ENCODE measurements at places on chromosomes 5 and 9.

DNA sequence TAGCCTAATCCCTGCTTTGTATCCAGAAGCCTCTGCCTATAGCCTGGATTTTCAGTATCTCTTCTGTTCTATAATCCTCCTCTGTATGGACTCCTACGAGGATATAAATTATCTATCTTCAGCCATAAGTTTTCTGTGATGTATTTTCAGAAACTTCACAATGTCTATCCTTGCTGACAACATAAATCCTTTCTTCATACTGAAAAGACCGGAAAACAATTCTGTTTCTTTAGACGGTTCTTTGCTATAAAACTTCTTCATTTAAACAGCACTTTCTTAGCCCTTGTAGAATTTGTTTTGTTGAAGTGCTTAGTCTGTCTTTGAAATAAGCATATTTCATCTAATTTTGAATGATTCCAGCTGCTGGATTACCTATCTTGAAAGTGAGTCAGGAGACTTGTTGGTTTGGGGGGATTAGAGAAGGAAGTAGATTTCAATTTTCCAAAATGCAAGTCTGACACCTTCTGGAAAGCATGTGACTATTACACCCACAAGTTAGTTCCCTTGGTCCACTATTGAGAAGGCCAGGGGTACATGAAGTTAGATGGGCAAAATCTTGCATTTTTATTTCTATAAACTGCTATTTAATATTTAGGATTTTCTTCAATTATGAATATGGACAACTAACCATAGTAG lies 96.3 kb upstream of the RANBP3L start:
- no peak for DNase-seq

GRCh38 chr5:98535901-98536300 lies 237.6 kb upstream of the RGMB start:
- no peak for DNase-seq

DNA sequence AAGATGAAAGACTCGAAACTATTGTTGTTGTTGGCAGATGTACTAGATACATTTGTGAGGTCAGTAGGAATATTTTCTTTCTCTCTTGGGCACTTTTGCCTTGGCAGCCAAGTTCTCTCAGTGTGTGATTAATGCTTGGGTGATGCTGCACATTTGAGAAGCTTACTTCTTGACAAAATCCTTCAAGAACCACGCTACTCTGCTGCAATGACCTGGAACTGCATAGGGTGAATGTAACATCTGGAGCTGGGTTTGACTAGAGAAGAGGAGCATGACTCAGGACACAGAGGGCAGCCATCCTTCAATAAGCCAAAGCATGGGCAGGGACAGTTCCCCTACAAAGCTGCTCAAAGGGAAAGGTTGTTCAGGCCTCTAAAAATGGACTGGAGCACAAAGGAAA lies 75.5 kb upstream of the PUM3 start:
- DNase-seq, result no peak

- no peak for DNase-seq
These were observed 20.0 kb downstream of the PITX1 start for GRCh38 chr5:135013947-135014570.

- no peak for DNase-seq
These were observed 3.5 kb downstream of the PHF2 start for GRCh38 chr9:93579711-93580516.

DNA sequence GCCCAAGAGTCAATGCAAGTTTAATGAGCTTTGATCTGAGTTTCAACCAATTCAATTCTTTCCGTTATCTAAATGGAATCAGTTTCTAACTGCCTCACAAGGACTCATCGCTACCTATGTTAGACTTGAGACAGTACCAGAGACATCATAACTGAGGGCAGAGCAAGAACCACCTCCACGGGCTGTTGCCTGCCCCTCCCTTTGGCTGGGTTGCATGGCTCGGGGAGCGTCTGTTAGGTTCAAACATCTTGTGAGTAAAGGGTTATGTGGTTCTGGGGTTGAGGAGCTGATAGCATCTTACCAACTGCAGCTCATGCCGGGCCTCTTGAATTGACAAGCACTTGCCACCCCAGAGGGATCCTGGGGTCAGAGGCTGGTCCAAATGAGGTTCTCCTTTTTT lies 457.9 kb downstream of the ENC1 start:
- DNase-seq, result no peak

DNA sequence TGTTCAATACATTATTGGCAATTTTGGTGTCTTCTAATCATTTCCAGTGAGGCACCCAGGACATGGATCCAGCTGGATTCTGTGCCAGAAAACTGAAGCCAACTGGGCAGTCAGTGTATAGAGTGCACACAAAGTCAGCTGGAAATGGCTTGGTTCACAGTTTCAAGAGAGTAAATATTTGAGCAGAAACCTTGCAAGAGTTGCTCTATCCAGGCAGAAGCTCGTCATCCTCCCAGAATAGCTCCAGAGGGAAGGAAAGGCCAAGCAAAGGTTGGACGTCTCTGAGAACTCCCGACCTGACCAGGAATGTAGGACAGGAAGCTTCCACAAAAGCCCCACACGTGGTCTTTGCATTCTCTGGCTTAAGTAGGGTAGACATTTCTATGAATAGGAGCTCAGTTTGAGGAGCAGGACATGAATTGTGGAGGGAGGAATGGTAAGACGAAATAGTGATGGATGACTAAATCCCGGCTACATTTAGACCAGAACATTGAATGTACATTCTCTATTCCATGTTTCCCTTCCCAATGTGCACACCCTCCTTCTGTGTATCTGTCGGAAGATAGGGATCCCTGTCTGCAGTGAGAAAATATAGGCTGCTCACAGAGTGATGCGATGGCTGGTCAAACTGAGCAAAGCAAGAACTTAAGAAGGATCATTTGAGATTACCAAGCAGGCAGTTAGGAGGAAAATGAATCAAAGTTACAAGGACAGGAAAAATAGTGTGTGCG lies 72.7 kb upstream of the FCN2 start:
- no peak for DNase-seq

GRCh38 chr9:18678821-18679590 lies 205.1 kb downstream of the ADAMTSL1 start:
- no peak for DNase-seq

DNA sequence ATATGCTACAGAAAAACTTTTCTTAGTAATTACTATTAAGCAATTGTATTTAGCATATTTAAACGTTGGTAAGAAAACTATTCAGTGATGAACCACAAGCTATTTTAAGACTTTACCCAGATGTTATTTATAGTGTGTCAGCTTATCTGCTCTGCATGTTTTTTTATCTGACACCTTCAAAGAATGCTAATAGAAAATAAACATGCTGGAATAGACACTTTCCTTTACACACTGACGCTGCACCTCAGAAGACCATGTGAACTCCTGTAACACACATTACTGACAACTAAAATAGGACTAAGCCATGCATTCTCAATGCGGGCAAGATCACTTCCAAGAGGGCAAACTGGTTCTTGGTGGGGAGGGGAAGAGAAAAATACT lies 38.3 kb downstream of the FNIP1 start:
- no peak for DNase-seq

DNA sequence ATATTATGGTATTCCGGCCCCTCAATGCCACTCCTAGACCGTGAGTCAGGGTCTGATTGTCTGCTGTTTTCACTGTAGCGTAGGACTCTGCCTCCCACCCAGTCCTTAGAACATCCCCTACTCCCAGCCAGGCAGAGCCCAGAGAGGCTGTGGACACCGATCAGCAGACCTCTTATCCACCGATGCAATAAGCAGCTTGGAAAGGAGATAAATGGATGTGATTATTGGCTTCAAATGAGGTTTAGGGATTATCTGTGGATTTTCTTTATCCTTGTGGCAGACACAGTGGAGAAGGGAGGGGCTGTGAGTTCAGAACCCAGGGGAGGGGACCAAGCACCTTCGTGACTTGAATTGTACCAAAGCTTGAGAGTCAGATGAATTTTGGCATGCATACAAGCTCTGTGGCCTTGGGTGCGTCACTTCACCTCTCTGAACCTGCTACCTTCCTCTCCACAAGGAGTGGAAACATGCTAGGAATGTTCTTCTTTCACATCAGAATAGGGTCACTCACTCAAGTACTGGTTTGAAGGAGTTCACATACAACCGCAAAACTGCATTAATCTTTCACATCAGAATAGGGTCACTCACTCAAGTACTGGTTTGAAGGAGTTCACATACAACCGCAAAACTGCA lies 83.1 kb upstream of the CPLX2 start:
- no peak for DNase-seq

DNA sequence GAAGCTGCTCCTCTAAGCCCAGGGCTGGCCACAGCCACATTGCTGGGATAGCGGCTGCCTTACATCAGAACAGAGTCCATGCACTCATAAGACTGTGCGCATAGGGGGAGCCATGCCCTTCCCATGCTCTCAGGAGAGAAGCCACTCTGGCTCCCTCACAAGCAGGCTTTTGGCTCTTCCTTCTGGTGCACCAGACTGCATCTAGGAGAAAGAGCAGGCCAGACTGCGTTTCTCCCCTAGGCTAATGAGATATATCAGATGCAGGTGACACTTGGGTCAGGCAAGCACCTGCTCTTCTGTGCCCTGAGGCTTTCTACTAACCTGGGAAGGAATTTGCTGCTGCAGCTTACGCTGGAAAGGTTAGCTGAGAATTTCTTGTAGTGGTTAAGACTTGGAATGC lies 43.2 kb upstream of the BRINP1 start:
- no peak for DNase-seq

DNA sequence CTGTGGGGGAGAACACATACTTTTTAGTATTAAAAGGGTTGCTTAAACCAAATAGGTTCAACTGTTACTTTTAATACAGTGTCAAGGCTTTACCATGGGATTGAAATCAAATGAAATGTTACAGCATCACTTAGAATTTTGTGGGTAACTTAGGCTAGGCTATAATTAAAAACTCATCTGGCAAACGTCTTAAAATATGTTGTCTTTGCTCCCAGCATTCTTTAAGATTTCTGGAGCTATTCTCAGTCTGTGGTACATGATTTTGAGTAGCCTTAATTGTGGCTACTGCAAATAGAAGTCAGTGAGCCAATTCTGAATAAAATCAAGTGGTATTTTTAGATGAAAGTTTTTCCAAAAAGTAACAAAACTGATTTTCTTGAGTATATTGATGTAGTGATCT lies 30.7 kb downstream of the UHRF2 start:
- DNase-seq, result no peak

GRCh38 chr5:146130440-146131045 lies 25.2 kb upstream of the PLAC8L1 start:
- DNase-seq, result no peak

DNA sequence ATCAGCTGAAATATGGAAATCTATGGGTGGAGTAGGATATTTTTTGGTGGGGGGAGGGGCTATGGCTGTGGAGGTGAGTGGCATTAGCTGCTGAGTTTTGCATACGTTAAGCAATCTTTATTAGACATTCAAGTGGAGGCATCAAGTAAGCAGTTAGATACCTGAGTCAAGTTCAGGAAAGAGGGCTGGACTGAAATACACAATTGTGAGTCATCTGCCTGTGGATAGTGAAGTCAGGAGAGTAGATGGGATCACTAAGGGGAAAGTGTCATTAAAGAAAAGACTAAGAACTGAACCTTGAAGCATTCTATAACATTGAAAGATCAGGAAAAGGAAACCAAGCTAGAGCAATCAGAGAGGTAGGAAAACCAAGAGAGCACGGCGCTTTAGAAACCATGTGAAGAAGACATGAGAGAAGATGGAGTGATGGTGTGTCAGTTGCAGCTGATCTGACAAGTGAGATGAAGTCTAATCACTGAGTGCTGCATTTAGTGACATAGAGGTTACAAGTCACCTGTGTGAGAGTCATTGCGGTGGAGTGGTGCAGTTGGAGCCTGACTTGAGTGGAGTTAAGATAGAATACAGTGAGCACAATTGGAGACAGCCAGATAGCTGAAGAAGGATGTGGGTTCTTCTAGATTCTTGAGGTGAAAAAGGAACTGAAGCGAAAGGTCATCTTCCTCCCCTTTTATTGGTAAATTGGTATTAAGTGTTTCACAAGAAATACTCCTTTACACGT lies 88.7 kb downstream of the PIP5K1B start:
- no peak for DNase-seq

DNA sequence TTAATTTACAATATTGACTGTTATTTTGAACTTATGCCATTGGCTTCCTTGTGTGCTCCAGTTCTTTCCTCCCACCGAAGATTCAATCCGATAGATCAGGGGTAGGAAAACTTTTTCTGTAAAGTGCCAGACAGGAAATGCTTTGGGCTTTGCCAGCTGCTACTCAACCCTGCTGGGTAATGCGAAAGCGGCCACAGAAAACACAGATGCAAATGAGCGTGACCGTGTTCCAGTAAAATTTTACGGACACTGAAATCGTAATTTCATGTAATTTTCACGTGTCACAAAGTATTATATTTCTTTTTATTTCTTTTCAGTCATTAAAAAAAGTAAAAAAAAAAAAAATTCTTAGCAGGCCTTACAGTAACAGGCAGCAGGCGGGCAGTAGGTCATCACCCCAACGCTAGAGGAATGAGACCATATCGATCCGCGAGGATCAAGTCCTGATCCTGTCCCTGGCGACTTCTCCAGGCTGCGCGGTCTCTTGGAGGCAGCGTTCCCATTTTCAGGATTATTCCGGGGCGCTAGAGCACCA lies 599 bp downstream of the NMRK1 start:
- peak; percentile 27 for DNase-seq

DNA sequence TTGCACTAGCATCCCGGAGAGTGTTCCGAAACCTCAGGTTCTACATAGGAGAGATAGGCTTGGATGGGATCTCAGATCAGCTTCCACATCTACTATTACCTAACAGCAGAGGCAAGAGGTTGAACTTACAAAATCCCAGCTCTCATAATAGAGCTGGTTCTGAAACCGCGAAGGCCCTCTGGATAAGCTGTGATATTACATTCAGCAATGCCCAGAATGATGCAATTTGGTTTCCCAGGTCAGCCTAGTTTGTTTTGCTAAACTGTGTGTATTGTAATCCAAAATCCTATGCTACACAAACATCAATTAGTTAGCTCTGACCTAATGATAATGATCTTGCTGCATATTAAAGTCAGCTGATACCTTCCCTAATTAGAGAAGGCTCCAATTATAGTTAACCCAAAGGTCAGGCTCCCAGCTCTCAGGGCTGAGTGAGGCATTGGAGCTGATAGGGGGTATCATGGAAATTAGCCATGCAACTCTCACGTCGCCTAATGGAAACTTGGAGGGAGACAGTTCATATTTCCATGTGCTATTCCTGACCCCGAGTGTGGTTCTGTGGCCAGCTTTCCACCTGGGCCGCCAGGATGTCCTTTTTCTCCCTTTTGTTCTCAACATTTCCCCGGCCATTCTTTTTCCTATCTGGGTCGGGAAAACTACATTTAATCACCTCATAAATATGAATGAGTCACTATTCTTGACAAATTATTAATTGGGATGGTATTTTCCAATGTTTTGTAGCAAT lies 278.4 kb upstream of the IRX1 start:
- no peak for DNase-seq

GRCh38 chr9:1454616-1455347 lies 404.6 kb downstream of the DMRT2 start:
- DNase-seq, result no peak

DNA sequence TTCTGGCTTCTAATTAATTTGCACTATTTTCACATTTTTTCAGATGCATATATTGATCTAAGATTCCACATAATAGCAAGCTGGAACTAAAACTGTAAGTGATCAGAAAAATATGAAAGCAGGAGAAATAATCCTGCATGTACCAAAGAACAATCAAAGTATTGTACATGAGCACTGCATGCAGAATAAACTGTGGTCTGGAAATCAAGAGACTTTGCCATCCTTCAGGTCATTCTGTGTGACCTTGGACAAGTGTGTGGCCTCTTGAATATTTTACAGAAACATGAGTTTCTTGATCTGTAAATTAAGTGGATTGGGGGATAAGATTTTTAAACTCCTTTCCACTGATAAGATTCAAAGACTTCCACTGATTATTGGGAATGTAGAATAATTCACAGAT lies 99.2 kb upstream of the GNAQ start:
- no peak for DNase-seq

GRCh38 chr5:138240650-138241385 lies 27.7 kb upstream of the CDC23 start:
- no peak for DNase-seq
